Lung (tissue), 17 donors: ENCODE measurements at places on chromosomes 12 and 14. TPM values are rescaled to one million over a fixed set of nuclear protein-coding genes. Genes with fewer than 3 reads are reported as not detected.
A peak's percentile ranks its signal among the peaks of the same experiment; 100 is the strongest.

PTCSC3 gene
- 0.64 TPM for total RNA-seq

IRAK3 gene
- 77.2 TPM for total RNA-seq

OAS3 gene
- 13.9 TPM for total RNA-seq

GRCh38 chr12:25811656-25812126, 146.8 kb upstream of the RASSF8 start:
- no peak for DNase-seq
- H3K27ac ChIP-seq: no peak overlapping the region
- no peaks in the 10 kb centered on the region for H3K27me3 ChIP-seq
- no peaks in the 10 kb centered on the region for H3K36me3 ChIP-seq

DNA sequence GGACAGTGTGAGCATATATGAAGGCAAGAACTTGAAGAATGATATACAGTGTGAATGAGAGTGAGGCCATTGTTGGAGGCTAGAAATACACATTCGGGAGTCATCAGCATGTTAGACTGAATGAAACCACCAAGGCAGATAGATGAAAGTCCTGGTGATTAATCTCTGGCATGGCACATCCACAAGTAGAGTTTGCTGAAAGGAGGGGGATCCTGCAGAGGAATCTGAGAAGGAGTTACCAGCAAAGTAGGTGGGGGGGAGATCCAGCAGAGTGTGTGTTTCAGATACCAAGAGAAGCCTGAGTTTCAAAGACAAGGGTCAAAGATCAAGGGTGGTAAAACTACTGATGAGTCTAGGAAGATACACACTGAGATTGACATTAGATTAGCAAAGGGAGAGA, 426.7 kb upstream of the DCN start:
- H3K27me3 ChIP-seq: no peaks in the 10 kb centered on the region
- no peak for DNase-seq
- H3K4me1 ChIP-seq: no peaks in the 10 kb centered on the region
- H3K27ac ChIP-seq: no peak overlapping the region

DNA sequence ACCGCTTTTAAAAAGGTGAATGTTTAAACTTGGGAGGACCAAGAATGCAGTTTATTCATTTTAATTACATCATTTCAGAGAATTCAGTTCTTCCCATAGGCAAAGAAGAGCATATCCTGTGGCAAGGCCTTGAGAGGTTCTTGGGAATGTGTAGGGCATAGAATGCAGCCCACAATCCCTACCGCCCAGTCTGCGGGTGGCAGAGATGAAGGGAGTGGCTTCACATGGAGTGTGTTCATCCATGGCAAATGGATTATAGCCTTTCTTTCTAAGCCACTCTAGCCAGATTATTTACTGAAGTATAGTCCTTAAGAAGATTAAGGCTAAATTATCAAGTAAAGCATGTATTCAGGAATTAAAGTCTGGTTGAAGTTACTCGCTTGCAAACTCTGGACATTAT, 97.4 kb downstream of the TSPAN8 start:
- no peaks in the 10 kb centered on the region for H3K4me1 ChIP-seq
- no peak overlapping the region for H3K27ac ChIP-seq
- no peaks in the 10 kb centered on the region for H3K27me3 ChIP-seq
- no peaks in the 10 kb centered on the region for H3K36me3 ChIP-seq
- no peak overlapping the region for H3K4me3 ChIP-seq

DNA sequence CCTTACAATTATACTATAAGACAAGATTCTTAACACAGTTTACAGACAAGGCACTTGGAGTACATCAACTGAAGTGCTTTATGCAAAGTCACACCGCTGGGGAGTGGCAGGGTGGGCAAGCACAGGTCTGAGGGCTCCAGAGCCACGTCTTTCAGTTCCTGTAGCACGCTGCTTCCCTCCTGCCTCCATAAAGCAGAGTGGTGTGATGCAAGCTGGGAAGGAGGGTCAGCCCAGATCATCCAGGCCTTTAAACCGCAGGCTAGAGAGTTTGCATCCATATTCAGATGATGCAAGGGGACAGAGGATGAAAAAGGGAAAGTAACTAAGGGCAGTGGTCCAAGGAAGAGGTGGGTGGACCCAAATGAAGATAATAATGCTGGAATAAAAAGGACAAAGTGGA, 132.6 kb downstream of the ITPR2 start:
- peaks cover 5% of the 10 kb centered on the region for H3K4me1 ChIP-seq
- no peak overlapping the region for H3K4me3 ChIP-seq
- no peaks in the 10 kb centered on the region for H3K36me3 ChIP-seq
- DNase-seq: no peak

DNA sequence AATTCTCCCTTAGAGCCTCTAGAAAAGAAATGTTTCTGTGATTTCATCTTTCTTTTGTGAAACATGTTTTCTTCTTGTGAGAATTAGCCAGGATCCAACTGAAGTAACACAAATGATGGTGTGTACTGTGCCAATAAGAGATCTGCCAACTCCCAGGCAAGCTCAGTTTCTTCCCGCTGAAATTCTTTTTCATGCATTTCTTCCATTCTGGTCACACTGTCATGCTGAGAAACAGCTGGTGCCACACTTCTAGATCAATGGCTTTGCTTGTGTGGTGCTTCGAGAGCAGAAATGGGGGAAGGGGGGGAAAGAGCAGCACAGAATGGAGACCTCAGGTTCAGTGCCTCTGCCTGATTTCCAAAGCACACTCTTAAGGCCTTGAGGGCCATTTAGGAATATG, 41.4 kb upstream of the FGF6 start:
- H3K27ac ChIP-seq: no peak overlapping the region
- H3K4me3 ChIP-seq: no peak overlapping the region
- DNase-seq: no peak
- no peaks in the 10 kb centered on the region for H3K27me3 ChIP-seq
- peaks cover 9% of the 10 kb centered on the region for H3K36me3 ChIP-seq

DNA sequence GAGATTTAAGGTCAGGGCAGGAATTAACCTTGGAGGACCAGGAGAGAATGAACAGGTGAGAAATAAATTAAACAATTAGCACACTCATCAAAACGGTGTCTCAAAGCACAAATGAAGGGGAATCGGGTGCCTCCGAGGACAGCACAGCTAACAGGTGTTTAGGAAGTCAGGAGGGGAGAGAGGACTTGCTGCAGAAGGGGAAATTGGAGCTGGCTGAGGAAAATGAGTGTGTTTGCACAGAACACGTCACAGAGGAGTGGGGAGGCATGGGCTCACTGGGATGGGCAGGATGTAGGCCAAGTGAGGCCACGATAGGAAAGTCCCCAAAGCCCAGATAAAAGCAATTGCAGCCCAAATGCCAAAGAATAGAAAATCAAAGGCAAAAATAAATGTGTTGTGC, 121.7 kb downstream of the ZNF664 start:
- H3K27ac ChIP-seq: no peak overlapping the region
- H3K27me3 ChIP-seq: no peaks in the 10 kb centered on the region
- DNase-seq: peak; percentile 40
- H3K4me1 ChIP-seq: peaks cover 9% of the 10 kb centered on the region
- H3K36me3 ChIP-seq: no peaks in the 10 kb centered on the region

DNA sequence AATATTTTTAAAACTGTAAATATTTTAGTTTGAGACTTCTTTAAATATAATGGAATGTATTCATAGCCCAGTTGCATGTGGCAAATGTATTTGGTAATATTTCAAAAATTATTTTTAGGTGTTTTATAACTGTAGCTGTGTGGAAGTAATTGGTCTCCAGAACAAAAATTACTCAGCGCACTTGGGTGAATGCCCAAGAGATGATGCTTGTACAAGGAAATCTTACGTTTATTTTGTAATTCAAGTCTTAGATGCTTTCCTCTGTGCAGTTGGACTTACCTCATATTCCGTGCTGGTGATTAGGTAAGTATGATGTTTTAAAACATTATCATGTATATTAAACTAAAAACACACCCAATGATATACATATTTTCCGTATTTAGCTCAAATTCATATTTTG, 76.7 kb upstream of the SLCO1B1 start:
- H3K36me3 ChIP-seq: no peaks in the 10 kb centered on the region
- no peaks in the 10 kb centered on the region for H3K4me1 ChIP-seq
- H3K27ac ChIP-seq: no peak overlapping the region
- H3K27me3 ChIP-seq: no peaks in the 10 kb centered on the region
- H3K4me3 ChIP-seq: no peak overlapping the region

- H3K4me1 ChIP-seq: peaks cover 8% of the 10 kb centered on the region
- peak; percentile 69 for DNase-seq
- no peaks in the 10 kb centered on the region for H3K27me3 ChIP-seq
- H3K27ac ChIP-seq: no peak overlapping the region
These were observed 8.6 kb downstream of the ISCU start for GRCh38 chr12:108570743-108571608.

- no peaks in the 10 kb centered on the region for H3K4me1 ChIP-seq
- no peak for DNase-seq
- H3K36me3 ChIP-seq: no peaks in the 10 kb centered on the region
These were observed 21.0 kb downstream of the ALX1 start for GRCh38 chr12:85301051-85301450.

- H3K4me3 ChIP-seq: no peak overlapping the region
- no peak for DNase-seq
- no peaks in the 10 kb centered on the region for H3K27me3 ChIP-seq
- H3K4me1 ChIP-seq: no peaks in the 10 kb centered on the region
- no peaks in the 10 kb centered on the region for H3K36me3 ChIP-seq
These were observed 10.5 kb downstream of the CACNA2D4 start for GRCh38 chr12:1907652-1908611.

GRCh38 chr12:130818272-130818634, 20.8 kb downstream of the STX2 start:
- H3K4me1 ChIP-seq: no peaks in the 10 kb centered on the region
- no peaks in the 10 kb centered on the region for H3K27me3 ChIP-seq
- no peak overlapping the region for H3K27ac ChIP-seq
- no peak overlapping the region for H3K4me3 ChIP-seq

DNA sequence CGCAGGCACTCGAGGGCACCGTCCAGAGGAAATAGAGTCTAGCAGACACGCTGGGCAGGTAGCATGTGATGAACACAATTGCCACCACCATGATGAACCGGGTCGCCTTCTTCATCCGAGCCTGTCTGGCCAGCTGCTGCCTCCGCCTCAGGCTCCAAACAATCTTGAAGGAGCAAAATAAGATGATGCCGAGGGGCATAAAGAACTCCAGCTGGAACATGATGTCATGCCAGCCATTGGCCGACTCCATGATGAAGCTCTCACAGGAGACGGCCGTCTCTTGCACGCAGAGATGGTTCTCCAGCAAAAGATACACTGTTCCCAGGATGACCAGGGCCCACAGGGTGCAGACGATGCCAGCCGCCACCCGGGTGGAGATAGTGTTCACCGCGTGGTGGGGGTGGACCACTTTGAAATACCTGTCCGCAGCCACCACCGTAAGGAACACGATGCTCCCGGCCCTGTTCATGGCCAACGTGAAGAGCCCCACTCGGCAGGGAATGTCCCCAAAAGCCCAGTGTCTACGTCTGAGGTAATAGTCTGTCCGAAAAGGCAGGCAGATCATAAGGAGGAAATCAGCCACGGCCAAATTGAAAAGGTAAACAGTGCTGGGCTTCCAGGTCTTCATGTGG, 945 bp downstream of the HCAR1 start:
- DNase-seq: no peak
- no peaks in the 10 kb centered on the region for H3K36me3 ChIP-seq
- no peaks in the 10 kb centered on the region for H3K27me3 ChIP-seq
- no peaks in the 10 kb centered on the region for H3K4me1 ChIP-seq
- H3K27ac ChIP-seq: no peak overlapping the region
